Upper lobe of left lung (tissue), 6 donors: ENCODE measurements at places on chromosomes 13 and 19.

GRCh38 chr19:34962687-34963572 is 1.1 kb downstream of the ZNF792 start:
- DNase-seq = no peak

GRCh38 chr13:111872475-111873150 is 194.3 kb upstream of the SOX1 start:
- DNase-seq = no peak

GRCh38 chr13:59691501-59692066 is 472.1 kb downstream of the DIAPH3 start:
- no peak for DNase-seq

DNA sequence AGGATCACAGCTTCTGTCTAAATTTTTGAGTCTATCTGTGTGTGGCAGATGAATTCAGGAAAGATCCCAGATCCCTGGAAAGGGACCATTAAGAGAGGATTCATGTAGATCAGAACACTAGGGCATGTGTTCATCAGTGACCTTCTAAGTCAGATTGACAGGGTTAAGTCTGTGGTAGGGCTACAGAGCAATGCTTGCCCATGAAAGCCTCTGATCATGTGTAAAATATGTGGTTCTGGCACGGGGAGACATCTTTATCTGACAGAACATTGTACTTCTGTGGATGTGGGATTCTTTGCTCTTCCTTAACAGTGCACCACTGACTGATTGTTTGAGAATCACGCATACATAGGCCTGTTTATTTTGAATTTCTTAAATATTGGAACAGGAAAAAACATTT is 42.9 kb downstream of the ZNF506 start:
- DNase-seq = no peak

GRCh38 chr13:52651897-52652195 is 790 bp upstream of the SUGT1 start:
- DNase-seq = no peak

DNA sequence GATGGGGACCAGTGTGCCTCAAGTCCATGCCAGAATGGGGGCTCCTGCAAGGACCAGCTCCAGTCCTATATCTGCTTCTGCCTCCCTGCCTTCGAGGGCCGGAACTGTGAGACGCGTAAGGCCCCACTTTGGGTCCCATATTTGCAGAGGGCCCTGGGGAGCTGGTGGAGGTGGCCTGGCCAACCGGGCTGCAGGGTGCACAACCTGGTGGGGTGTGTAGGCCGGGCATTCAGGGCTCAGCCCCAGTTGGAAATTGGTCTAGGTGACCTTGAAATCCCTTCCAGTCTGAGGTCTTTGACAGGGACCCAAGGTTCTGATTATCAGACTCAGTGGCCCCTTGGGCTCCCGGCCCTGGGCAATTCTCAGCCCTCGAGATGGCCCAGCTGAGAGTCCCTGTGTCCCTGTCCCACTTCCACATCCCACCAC is 8.3 kb downstream of the F7 start:
- DNase-seq = no peak

- DNase-seq = no peak
Measured at GRCh38 chr19:18731562-18732008, 48.1 kb downstream of the CRTC1 start.

- peak; percentile 23 for DNase-seq
Measured at GRCh38 chr13:43786766-43787517, at the start of gene ENOX1. Gene ENOX1 (minus strand): TSS chr13:43786972.

DNA sequence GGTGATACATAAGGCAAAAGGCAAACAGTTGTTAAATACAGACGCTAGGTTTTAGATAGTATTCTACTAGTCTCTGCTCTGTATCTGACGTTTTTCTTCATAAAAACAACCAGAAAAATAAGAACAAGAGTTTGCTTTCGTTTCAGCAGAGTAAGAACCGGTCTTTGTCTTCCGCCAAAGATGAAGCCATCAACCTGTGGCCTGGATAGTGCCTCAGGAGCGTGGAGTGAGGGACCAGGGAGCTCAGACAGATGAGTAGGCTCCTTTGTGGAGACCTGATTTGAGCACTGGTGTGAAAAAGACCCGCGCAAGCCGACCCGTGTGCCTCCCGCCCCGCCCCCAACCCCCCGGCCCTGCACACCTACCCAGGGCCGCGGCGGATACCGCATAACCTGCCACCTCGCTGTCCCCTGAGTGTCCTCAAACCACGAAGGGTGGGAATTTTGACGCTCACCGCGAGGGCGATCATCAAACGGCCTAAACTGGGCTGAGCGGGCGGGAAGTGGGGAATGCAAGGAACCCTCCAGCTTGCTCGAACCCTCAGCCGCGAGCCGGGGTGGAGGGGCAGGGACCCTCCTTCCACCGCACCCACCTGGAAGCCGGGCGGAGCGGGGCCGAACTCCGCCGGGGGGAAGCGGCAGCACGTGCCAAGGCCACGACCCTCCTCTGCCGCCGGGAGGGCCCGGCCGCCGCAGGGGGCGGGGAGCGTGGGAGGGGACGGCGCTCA is 866 bp upstream of the LMO7 start:
- no peak for DNase-seq

- no peak for DNase-seq
Measured at GRCh38 chr19:52335768-52336116, 301 bp upstream of the ZNF610 start.

GRCh38 chr19:12838182-12838885 is at the start of gene MAST1:
Gene MAST1 (plus strand): TSS chr19:12838515. CDS start chr19:12838573, 58 bp downstream.
- peak; percentile 40 for DNase-seq

GRCh38 chr19:36060430-36060829 is 5.7 kb downstream of the WDR62 start:
- DNase-seq = peak; percentile 24

- peak; percentile 79 for DNase-seq
Measured at GRCh38 chr19:18436671-18437490, 1.1 kb downstream of the ISYNA1 start.

GRCh38 chr13:20801707-20802106 is 27.9 kb upstream of the EEF1AKMT1 start:
- DNase-seq = no peak

GRCh38 chr19:57103573-57104277 is 16.1 kb upstream of the USP29 start:
- peak; percentile 25 for DNase-seq

- DNase-seq = no peak
Measured at GRCh38 chr19:10372690-10373089, 7.7 kb downstream of the TYK2 start.

DNA sequence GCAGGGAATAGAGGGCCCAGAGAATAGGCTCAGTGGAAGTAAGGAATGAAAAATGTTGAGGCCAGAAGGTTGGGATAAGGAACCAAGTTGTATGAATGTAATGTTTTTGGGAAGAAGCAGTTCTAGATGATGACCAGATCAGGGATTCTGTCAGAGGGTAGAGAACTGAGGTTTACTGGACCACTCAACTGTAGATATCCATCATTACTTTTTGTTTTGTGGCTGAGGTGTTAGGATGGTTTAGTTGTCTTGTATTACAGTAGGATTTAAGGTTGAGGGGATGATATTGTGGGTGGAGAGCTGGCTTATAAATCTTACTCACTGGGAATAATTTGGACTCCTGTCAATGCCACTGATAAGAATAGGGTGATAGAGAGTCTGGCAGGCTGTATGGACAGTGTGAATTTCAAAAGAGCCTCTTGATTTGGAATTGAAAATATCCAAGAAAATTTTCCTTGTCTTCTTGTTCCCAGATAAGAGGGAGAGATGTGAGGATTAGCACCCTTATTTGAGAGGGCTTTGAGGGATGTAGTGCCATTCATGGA is 22.6 kb downstream of the NDFIP2 start:
- DNase-seq = no peak

- DNase-seq = no peak
Measured at GRCh38 chr13:103156346-103156998, 90.3 kb upstream of the SLC10A2 start.
